Astrocyte of the spinal cord (primary cell): ENCODE measurements at places on chromosomes 3 and 15.

DNA sequence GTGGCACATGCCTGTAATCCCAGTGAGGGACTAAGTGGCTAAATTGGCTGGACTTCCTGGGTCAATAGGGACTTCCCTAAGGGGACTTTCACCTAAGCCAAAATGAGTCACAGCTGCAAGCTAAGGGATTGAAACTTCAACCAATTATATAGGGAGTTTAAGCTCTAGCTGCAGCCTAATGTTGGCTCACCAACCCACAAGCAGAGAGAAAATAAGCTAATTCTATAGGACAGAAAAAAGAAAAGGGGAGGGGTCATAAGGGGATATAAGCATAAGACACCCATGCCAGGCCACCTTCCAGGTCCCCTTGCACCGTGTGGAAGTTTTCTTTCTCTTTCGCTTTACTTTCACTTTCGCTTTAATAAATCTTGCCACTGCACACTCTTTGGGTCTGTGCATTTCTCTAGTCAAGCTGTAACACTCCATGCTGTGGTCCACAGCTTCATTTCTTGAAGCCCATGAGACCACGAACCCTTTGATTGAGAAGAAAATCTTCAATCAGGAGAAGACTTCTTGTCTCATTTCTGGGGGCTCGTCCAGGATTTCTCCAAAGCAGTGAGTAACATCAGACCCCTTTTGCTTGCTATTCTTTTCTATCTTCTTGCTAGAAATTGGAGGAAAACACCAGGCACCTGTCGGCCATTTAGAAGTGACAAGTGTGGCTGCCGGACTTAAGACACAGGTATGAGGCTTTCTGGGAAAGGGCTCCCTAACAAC lies 192.3 kb downstream of the IGSF11 start:
- DNase-seq: peak; percentile 1

DNA sequence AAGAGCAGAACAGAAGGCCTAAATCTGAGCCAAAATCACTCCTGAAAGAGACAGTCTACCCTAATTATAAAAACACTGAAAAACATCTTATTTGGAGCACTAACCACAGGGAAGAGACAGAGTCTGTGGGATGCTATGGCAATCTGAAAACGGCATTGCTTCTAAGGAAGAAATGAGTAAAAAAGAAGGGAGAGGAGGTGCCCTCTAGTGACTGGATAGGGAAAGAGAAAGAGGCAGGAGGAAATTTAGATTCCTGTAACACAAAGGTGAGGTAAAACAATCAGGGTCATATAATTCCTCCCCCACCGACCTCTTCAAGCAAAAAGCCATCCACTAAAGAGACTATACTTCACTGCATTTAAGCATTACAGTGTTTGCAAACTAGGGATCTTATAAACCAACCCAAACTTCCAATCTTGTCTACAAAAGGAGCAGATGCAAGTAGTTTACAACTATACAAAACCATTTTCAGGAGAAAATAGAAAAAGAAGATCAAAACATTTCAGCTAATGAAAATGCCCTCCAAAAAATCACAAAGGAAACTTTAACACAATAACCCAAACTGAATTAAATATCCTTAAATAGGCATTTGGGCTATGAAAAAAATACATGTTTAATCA lies 32.6 kb downstream of the HACD2 start:
- DNase-seq: peak; percentile 10

DNA sequence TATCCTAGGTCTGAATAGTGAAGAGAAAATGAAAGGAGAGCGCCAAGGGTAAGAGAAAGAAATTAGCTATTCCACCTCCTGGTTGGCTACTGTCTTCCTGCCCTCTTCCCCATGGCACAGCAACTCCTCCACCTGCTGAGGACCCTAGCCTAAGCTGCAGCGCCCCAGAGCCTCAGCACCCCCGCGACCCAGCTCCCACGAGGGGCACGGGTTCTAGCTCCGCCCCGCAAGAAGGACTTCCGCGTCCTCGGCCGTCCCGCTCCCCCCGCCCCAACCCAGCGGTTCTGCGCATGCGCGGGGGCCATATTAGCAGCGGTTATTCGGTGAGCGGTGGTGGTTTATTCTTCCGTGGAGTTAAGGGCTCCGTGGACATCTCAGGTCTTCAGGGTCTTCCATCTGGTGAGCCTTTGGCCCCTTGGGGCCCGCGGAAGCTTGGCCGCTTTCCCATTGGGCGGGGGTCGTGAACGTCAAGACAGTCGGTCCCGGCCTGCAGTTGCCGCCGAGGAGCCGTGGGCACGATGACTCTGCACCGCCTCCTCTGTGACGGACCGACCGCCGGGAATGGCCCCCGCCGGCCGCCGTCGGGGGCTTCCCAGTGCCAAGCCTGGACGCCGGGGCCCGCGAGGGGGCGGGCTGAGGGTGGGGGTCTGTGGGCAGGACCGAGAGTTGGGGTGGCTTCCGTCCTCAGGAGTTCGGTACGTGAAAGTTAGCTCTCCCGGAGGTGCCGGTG lies at the start of gene PSMA4:
PSMA4 (plus strand) TSS at position 304 of the 730 bp plus-strand sequence. CDS start 1,484 bp downstream, outside the sequence.
- peak; percentile 92 for DNase-seq

DNA sequence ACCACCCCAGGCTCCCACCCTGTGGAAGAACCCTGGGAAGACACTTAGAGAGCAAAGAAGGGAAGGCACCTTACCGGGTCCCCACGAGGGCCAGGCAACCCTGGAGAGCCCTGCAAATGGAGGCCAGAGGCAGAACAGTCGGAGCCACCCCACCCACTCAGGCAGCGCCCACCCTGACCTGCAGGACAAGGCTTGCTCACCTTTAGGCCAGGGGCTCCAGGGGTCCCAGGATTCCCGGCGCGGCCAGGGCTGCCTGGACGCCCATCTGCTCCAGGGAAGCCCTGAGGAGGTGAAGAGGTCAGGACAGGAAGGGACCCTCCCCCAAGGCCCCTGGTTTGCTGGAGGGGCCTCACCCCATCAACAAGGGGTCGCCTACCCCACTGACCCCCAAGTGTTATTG lies 10.3 kb downstream of the COL7A1 start:
- DNase-seq: no peak

DNA sequence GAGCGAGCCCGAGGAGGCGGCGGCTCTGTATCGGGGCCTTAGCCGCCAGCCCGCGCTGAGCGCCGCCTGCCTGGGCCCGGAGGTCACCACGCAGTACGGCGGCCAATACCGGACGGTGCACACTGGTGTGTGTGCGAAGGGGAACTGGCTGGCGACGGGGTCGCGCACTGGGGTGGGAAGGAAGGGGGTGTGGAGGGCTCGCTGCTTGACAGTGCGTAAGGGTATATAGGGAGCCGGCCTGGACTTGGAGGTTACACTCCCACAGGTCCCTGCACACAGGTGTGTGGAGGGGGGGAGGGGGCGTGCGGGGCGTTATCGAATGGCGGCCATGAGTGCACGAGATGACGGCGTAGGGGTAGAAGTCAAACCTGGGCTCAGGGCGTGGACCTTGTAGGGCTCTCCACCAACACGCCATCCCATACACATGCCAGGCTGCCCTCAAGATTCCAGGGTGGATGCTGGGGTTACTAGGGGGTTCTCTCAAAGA lies 389 bp downstream of the APEH start:
- DNase-seq: no peak

DNA sequence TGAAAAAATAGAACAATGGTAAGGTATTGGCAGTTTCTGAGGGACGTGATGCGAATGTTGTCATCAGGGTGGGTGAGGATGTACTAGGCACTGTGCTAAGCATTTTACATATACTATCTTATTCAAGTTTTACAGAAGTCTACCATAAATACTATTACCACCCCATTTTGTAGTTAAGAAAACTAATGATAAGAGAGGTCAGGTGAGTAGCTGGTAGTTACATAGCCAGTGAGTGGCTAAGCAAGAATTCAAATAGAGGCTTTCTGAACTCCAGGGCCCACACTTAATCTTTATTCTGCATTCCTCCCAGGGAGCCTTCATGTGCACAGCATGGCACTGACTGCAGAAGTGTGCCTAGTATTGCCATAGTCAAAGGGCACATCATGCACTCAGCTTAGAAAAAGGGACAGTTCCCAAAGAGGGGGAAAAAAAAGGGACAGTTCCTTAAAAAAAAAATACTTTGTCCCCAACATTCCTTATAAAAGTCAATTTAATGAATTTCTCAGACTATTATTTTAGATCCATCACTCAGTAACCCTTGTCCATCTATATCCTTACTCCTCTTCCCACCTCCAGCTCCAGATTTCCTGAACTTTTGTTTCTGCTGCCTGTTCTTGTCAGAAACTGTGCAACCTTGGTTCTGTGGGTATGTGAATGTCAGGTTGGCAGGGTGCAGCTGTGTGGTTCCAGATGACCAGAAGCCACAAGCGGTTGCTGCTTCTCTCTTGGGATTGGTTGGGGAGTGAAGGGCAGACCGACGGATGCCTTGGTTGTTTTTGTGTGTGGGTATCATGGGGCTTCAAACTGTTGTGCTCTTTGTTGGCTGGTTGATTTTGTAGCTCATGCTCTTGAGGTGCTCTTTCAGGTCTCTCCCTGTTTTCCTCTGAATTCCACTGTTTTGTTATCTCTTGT lies 8.3 kb downstream of the MAPKBP1 start:
- DNase-seq: no peak

- DNase-seq: no peak
Observed at GRCh38 chr3:177906578-177907229, 629.5 kb upstream of the KCNMB2 start.

- DNase-seq: no peak
Observed at GRCh38 chr15:69826819-69827175, 270.9 kb downstream of the TLE3 start.

DNA sequence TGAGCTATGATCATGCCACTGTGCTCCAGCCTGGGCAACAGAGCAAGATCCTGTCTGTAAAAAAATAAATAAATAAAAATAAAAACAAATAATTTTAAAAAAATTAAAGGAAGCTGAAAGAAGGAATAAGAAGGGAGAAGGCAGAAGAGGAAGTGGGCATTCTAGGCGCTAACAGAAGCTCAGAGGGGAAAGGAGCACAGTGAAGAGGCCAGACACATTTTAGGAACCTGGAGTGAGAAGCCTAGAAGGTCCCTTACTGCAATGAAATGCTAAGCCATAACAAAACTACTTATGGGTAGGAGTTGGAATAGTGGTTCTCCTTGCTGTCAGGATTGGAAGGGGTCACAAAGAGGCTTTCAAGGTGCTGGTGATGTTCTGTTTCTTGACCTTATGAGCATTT lies 64.0 kb downstream of the ITGB5 start:
- DNase-seq: no peak

DNA sequence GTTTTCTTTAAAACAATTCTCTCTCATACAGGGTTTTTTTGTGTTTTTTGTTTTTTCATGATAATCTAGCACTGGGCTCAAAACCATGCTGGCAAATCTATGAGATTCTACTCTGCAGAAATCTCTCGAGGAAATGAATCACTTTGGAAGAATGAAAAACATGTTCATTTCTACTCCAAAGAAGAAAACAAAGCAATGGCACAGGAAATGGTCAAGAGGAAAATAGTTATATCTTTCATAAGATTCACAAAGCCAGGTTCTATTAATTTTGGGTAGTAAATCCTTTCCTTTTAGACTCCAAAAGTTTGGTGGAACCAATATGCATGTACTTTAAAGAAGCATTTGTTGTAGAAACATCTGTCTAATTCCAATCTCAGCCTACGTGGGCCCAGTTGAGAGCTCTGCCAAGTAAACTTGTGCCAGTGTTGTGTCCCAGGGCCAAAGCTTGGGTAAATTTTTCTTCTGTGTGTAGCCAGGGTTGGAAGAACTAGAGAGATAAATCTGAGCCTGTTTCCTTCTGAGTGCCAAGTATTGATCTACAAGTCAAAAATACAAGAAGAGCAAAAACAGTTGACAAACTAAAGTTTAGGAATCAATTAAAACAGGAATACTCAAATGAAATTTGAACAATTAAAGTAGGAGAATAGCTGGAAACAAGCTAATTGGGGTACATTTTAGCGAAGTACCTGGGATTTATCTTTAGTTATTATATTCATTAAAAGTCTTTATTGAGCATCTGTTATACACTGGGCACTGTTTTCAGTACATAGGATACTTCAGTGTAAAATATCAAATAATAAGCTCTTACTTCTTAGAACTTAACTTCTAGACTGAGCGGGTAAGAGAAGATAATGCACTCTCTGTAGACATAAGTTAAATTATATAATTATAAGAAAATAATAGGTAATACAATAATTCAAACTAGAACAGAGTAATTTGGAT lies 657.5 kb upstream of the NECTIN3 start:
- peak; percentile 87 for DNase-seq

GRCh38 chr3:17023006-17023664 lies 138.4 kb downstream of the PLCL2 start:
- peak; percentile 26 for DNase-seq

GRCh38 chr15:78628227-78628626 lies 7.4 kb upstream of the CHRNA3 start:
- DNase-seq: no peak
